ENCODE measurements at places on chromosomes 12 and 14.

GRCh38 chr14:104239185-104239775 lies 100.9 kb downstream of the KIF26A start:
- DNase-seq, result no peak

- no peak for DNase-seq
These were observed 50.1 kb downstream of the LRCOL1 start for GRCh38 chr12:132560364-132560613.

GRCh38 chr14:56324454-56324853 lies 206.2 kb downstream of the PELI2 start:
- no peak for DNase-seq

DNA sequence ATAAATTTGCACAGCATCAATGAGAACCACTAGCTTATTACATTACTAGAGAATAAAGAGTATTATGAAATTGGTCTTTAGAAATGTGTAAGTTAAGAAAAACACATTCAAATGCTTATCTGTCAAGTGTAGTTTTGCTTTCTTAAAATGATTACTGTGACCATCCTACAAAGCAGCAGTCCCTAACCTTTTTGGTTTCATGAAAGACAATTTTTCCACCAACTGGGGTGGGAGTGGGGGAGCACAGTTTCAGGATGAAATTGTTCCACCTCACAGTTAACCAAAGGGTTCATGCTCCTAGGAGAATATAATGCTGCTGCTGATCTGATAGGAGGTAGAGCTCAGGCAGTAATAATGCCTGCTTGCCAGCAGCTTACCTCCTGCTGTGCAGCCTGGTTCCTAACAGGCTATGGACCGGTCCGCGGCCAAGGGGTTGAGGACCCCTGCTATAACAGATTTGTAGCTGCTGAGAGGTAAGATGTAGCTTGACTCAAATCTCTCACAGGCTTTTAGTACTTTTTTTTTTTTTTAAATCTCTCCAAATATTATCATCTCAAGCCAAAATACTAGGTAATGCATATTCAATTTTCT lies 45.4 kb downstream of the PPP4R3A start:
- no peak for DNase-seq

- DNase-seq, result peak; percentile 68
These were observed 137.5 kb upstream of the CCND2 start for GRCh38 chr12:4135919-4136605.

GRCh38 chr14:80930836-80931389 lies 10.6 kb downstream of the CEP128 start:
- DNase-seq, result peak; percentile 29

- no peak for DNase-seq
These were observed 42.6 kb upstream of the A2ML1 start for GRCh38 chr12:8779862-8780261.

- DNase-seq, result peak; percentile 73
These were observed 1.3 kb downstream of the GPR137C start for GRCh38 chr14:52553671-52554575.

DNA sequence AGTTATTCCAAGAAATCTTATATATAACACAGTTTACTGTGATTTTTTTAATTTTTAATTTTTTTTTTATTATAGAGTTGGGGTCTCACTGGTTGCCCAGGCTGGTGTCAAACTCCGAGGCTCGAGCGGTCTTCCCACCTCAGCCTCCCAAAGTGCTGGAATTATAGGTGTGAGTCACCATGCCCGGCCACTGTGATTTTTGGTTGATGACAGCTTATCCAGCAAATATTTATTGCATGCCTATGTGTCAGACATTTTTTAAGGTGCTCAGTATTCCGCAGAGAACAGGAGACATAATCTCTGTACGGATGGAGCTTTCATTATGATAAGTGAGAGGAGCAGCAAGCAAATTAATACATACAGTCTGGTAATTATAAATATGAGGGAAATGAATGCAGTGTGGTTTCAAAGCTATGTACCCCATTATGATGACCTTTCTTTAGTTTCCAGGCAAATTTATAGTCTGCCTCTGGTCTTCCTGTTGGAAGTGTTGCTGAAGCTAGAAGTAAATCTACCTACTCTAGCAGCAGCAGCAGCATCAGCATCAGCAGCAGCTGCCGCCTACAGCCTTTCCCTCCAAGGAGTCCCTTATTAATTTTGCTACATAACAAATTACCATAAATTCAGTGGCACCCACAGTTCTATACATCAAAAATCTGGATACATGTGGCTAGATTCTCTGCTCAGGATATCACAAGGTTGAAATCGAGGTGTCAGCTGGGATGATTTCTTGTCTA lies 32.3 kb downstream of the FRS2 start:
- DNase-seq, result no peak

Measured in stimulated activated CD4-positive, alpha-beta T cell treated with anti-CD3 and anti-CD28 coated beads, TNF-alpha, amount 100 ng/mL, for 48 hours (primary cell).